ENCODE measurements at places on chromosomes 2 and 18.

DNA sequence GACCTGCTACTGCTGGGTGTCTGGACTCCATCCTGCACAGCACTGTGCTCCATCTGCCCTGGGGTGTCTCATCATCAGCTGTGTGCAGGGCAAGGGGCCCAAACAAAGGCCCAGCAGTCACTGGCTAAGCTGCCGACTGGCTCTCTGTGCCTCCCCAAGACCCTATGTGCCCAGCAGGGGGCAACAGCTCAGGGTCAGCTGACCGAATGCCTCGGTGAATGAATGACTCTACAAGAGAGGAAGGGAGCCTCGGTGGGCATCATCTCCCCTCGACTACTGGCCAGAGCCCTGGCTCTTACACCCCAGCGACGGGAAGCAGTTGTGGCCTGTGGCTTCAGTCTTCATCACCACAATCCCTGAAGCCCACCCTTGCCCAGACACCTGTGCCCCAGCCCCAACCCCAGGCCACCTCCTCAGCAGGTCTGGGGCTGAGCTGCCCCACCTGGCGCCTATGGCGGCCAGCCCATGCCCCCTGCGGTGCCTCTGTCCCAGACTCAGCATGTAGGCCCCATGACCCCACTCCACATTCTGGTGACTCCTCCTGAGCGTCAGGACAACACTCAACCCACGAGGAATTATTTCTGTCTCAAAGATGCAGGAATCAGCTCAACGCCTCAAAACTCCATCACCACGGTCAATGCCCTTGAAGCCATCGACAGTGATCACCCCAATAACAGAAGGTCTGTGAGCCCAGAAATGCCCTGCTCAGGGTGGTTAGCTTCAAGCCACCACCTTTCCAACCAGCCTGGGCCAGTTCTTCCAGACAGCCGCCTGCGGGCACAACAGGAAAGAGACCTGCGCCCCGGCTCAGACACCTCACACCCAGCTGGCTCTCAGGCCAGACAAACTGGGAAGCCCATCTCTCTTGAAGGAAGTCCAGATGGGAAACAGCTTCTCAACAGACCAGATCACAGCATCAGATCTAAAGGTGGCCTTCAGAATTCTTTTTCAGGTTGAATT lies 1.6 kb upstream of the GPR17 start:
- no peak for DNase-seq

- DNase-seq, result peak; percentile 84
Observed at GRCh38 chr2:231795525-231796327, 9.5 kb downstream of the COPS7B start.

DNA sequence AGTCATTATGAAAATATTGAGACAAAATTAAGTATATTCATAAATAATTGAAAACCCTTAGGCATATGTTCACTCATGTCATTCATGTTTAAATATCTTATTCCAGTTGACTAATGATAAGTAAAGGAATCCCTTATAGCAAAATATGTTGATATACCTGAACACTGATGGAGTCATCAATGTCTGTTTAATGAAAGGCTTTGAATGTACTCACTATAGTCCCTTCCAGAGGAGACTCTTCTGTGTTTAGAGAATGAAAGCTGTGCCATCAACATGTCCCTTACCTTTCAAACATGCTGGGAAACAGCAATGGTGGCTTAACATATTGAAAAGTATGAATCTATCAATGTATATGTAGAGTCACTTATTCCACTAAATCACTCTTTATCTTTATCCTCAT lies 242.9 kb downstream of the KCNJ3 start:
- no peak for DNase-seq

DNA sequence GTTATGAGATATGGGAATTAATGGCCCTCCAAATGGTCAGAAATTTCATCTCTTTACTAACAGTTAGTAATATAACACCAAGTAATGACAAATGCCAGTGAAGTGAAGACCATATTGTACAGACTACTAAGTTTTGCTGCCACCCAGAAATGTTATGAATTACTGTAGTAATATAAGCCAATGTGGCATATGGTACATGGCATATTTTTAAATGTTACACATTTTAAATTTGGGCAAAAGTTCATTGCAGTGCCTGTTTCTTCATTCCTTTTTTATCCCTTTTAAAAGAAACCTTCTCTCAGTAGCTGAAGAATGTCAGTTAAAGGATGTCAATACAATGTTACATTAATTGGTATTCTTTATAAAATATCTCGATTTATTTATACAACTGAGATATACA lies 626.5 kb upstream of the SLC8A1 start:
- no peak for DNase-seq

GRCh38 chr18:10310626-10311025 lies 143.8 kb upstream of the APCDD1 start:
- no peak for DNase-seq

GRCh38 chr2:73294239-73294638 lies 891 bp upstream of the EGR4 start:
- DNase-seq, result no peak

DNA sequence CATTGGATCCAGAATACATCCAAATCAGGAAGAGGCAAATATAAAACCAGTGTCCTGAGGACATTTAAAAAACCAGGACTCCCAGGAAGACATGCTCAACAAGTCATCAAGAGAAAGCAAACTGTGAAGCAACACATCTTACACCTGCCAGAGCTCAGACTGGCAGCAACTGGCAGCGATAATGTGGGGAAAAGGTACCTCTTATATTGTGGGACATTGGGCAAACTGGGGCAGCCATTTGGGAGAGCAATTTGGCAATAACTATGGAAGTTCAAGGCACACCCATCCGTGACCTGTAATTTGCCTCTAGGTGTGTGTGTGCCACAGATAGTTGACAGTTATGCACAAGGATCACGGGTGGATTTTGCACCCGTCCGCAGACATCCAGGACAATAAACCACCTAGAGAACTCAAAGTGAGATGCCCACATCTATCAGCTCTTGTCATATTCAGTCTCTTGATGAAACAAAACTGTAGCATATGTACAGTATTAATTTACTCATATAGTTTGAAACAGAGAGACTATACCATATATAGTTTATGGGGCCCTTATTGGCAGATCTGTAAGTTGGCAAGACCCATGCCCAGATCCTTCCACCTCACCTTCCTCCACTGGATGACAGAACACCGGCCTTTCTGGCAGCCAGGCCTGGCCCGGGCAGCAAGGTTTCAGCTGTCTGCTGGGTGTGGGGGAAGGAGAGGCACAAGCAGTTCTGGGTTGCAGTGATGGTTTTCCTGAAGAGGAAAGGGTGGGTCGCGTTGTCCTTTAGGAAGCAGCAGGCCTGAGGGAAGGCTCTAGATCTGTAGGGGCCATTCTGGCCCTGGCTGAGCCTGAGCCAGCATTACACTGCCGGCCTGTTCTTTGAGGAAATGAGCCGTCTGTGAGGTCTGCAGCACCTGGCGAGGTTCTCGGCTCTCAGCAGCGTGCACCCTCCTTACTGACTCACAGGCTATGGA lies 18.8 kb downstream of the HJURP start:
- no peak for DNase-seq

DNA sequence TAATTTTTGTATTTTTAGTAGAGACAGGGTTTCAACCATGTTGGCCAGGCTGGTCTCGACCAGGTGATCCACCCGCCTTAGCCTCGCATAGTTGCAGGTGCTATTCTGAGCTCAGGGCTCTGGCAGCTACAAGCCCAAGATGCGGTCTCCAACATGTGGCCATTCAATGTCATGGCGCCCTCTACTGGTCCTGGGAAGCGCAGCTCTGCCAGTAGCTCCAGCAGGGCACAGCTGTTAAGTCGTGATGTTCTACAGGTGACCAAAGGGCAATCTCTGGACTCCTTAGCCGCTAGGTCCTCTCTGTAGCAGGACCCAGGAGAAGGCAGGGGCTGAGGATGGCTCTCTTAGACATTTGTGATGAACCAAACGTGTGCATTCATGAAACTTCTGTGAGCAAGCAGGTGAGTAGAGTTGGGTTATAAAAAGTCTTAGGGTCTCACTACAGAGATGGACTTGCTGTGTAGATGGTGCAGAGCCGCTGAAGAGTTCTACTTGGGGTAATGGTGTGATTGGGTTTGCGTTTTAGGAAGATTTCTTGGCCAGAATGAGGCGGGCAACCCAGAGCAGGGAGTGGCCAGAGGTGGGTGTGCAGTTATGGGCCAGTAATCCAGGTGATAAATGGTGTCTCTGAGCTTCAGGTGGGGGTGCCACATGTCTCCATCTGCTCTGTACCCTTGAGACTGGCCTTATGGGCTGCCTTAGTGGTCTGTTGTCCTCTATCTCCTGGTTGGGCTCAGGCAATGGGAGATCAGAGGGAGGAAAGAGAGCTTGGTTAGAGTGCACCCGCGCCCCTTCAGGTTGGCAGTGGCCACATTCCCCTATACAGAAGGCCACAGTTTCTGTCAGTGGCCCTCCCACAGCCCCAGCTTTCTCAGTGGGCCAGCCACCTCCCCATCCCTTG lies 31.0 kb downstream of the IL37 start:
- peak; percentile 57 for DNase-seq

GRCh38 chr18:39460136-39460535 lies 1894.5 kb upstream of the CELF4 start:
- DNase-seq, result no peak

GRCh38 chr2:149954981-149955600 lies 367.5 kb upstream of the MMADHC start:
- no peak for DNase-seq

DNA sequence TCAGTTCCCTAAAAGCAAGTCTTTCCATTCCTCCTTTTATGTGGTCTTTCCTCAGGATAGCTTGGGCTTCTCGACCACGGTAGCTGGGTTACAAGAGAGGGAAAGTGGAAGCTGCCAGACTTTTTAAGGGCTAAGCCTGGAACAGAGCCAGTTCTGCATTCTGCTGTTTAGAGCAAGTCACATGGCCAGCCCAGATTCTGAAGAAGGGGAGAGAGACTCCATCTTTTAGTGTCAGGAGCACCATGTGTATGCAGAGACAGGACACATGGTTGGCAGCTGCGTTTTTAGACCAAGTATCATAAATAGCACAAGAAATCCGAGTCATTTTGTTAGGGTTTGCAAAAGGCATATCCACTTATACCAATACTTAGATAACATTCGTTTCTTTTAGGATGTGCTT lies 4.7 kb downstream of the HMSD start:
- DNase-seq, result peak; percentile 42

GRCh38 chr2:28716265-28716865 lies 35.3 kb upstream of the PPP1CB start:
- peak; percentile 87 for DNase-seq

DNA sequence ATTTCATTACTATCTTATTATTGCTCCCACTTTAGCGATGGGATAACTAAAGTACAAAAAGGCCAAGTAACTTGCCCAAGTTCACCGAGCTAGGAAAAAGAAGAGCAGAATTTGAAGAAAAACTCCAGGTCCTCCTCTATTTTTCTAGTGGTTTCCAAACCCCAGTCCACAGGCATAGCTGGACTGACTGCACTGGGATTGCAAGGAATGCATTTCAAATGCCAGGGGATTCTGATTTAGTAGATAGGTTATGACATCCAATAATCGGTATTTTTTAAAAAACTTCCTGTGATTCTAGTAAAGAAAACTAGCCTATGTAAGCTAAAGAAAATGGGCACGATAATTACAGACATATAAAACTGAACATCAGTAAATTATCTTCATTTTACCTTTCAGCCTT lies 62.7 kb upstream of the GALNT5 start:
- DNase-seq, result no peak

DNA sequence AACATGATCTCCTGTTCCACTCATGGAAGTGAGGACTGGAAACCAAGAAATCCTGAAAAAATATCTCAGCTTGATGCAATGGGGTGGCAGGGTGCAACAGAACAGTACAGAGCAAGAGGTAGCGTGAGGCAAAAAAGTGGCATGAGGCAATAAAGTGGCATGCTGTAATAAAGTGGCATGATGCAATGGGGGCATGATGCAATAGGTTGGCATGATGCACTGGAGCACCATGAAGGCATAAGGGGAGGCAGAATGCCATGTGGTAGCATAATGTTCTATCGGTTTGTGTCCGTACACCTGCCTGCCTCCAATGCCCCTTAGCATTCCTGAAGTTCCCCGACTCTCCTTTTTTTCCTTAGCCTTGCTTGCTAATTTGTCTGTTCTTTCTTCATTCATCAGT lies 648.4 kb downstream of the TMEM182 start:
- no peak for DNase-seq

- DNase-seq, result peak; percentile 91
Observed at GRCh38 chr18:76208678-76209306, 286.2 kb downstream of the ZNF516 start.

GRCh38 chr18:10099539-10100140 lies 185.8 kb downstream of the VAPA start:
- DNase-seq, result peak; percentile 27

- no peak for DNase-seq
Observed at GRCh38 chr18:23545247-23545789, 41.0 kb downstream of the NPC1 start.

GRCh38 chr2:210539035-210539434 lies 17.4 kb upstream of the CPS1 start:
- no peak for DNase-seq

DNA sequence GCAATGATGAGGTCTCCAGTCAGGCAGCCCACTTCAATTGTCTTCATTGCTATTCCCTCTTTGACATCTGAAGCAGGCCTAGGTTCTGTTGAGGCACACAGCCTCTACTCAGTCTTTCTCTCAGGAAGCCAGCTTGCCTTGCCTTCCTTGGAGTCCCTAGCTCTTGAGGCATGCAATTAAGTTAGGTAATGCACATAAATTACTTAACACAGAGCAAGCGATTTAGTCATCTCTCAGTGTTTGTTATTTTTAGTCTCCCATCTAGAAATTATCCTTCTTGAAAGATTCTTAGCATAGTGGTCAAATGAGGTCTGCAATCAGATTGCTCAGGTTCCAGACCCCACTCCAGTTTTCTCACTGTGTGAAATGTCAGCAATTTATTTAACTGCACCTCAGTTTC lies 32.0 kb downstream of the SULT1C4 start:
- DNase-seq, result no peak

DNA sequence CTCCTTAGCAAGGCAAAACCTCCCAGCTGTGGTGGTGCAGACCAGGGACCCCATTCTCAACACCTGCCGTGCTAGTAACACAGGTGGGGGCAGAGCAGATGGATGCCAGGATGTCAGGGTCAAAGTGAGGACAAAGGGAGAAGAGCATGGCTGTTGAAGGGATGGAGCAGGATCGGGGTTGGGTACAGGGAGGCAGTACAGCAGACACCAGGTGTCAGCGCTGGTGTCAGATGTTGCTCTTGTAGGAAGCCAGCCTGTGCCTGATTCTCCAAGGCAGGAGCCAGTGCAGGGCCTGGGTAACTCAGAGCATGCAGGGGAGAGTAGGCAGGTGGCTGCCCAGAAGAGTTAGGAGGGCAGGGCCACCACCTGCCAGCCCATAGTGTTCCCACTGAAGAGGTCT lies 222.1 kb upstream of the SPRED2 start:
- peak; percentile 0 for DNase-seq

DNA sequence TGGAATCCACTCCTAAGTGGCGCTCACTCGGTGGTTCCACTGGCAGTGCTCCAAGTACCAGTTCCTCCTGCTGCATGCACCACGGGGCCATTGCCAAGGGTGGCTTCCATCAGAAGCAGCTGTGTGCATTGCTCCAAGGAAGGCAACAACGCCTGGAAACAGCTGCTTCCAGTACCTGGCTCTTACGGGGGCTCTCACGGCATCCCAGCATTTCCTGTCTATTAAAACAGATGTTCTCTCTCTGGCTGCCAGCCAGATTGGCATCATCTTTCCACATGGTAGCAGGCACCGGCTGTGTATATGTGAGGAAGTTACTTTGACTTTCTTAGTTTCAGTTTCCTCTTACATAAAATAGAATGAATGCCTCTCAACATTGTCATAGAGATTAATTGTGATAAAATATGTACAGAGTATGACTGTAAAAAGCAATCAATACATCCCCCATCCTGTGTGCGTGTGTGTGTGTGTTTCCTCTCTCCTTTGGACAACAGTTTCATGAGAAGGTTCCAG lies 84.9 kb downstream of the CMPK2 start:
- DNase-seq, result peak; percentile 74
